ENCODE measurements at places on chromosomes 3 and 15.

GRCh38 chr3:50166620-50167019 lies 11.5 kb downstream of the SEMA3F start:
- no peak for DNase-seq

GRCh38 chr15:85116925-85117646 lies 135.4 kb downstream of the PDE8A start:
- no peak for DNase-seq

DNA sequence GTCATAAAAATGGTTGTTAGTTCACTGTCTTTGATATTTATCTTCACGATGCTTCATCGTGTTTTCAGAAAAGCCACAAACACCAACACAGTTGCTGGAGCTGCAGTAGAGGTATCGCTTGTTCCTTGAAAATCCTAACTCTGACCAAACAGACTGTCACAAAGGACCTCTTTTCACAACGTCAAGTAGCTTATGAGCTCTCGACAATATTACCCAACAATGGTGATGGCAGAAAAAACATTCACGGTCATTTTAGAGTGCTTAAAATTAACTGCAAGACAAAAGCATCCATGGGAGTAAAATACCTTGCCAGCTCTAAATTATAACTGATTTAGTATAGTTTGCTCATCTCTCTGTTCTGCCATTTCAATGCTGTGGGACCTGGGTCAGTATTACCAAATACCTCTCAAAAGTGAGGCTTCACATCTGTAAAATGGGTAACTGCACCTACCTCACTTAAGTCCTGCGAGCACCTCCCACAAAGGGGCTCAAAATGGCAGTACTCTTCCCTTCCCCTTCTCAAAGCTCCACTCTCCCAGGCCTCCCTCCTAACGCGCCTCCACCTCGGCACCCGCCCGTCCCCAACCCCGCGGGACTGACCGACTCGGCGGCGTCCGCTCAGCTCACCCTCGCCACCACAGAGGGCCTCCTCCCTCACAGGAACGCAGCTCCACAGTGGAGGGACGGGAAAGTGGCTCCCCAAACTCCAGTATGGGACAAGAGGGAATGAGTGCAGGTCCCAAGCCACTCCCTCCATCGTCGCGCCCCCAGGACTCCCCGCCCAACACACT lies 546 bp downstream of the TRIM59 start:
- DNase-seq, result no peak

- DNase-seq, result no peak
These were observed 55.1 kb upstream of the HERC1 start for GRCh38 chr15:63888823-63889222.

DNA sequence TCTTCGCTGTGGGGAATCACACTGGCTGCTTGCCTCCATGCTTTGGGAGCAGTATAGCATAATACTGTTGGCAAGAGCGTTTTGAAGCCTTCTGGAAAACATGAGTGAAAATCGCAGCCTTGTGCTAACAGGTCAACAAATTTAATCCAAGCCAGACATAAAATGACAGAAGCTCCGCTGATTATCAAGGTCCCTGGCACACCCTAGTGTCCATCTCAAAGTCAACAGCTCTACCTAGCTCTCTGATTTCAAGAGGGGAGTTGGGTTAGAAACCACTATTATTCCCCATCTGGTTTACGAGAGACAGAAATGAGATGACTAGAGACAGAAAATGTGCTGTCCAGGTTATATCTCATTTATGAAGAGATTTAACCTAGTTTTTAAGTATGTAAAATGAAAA lies 73.6 kb upstream of the MDFIC2 start:
- no peak for DNase-seq

GRCh38 chr15:76345880-76346668 lies 9.5 kb downstream of the ISL2 start:
- no peak for DNase-seq

- no peak for DNase-seq
These were observed 54.6 kb upstream of the C3orf49 start for GRCh38 chr3:63764511-63764910.

GRCh38 chr3:3081381-3082233 lies 28.6 kb downstream of the IL5RA start:
- DNase-seq, result no peak

- DNase-seq, result no peak
These were observed 97.3 kb upstream of the THRB start for GRCh38 chr3:24591661-24592555.

DNA sequence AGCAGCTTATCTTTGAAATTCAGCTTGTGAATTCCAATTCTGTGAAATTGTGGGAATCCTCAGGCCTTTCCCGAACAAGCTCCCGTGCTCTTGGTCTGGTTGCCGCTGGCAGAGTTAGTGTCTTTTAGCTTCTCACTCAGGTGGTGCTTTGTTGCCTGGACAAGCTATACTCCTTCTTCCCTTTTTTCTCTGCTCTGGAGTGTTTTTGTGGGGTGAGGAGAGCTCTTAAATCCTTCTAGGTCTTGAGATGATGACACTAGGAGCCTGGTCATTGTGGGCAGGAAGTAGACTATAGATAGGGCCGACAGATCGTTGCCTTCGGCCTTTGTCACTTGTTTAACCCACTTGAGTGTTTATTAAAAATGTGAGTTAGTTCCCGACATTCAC lies 93.8 kb downstream of the SLCO3A1 start:
- DNase-seq, result peak; percentile 14

DNA sequence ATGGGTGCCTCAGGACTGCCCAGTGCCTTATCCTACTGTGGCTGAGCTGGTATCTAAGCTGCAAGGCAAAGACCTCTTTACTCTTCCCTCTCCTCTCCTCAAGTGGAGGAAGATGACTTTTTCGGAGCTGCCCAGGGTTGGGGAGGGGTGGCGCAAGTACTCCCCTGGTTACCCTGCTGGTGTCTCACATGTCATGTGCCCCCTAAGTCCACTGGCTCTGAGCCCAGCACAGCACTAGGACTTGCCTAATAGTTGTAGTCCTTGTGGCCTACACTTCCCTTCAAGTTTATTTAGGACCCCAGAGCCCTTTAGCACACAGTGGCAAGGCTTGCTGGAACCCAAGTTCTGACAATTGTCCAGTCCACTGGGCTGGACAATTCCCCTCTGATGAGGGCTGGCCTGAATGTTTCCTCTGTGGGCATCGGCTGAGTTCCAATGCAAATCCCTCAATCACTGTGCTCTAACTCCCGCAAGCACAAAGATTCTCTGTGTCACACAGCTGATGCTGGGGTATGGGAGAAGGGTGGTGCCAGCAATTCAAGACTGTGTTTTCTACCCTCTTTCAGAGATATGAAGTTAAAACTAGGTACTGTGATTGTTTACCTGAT lies 60.4 kb downstream of the UQCC5 start:
- DNase-seq, result no peak

- no peak for DNase-seq
These were observed 352.4 kb downstream of the ROBO1 start for GRCh38 chr3:79415356-79415755.

- DNase-seq, result no peak
These were observed 67.5 kb downstream of the ARIH1 start for GRCh38 chr15:72541674-72542073.

GRCh38 chr3:178512647-178513046 lies 23.6 kb upstream of the KCNMB2 start:
- no peak for DNase-seq

GRCh38 chr3:13457593-13457992 lies 22.5 kb upstream of the HDAC11 start:
- DNase-seq, result no peak

- DNase-seq, result no peak
These were observed 13.3 kb upstream of the DCLK3 start for GRCh38 chr3:36777424-36778218.

GRCh38 chr3:4953119-4953518 lies 26.1 kb upstream of the BHLHE40 start:
- DNase-seq, result no peak

- DNase-seq, result no peak
These were observed 44.1 kb downstream of the UMPS start for GRCh38 chr3:124774327-124774718.

GRCh38 chr3:196377321-196377720 lies 39.1 kb upstream of the TM4SF19 start:
- no peak for DNase-seq

DNA sequence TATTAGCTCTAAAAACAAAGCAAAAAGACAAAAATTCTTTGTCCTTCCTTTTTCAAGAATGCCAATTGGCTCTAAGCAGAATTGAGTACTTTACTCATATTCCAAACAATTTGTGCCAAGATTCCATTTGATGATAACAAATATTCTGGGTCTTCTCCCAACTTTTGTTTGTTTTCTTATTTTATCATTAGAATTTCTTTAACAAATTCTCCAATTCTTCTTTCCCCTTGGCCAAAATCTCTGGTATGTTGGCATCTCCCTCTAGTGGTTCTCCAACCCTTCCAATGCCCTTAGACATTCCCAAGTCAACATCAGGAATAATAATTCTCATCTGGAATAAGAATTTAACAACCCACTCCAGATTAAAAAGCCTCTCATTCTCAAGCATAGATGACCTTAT lies 5.3 kb downstream of the CPOX start:
- DNase-seq, result no peak

GRCh38 chr15:77644543-77645247 lies 12.0 kb upstream of the LINGO1 start:
- DNase-seq, result no peak

- no peak for DNase-seq
These were observed 57.6 kb upstream of the CHRM5 start for GRCh38 chr15:33910741-33911140.

DNA sequence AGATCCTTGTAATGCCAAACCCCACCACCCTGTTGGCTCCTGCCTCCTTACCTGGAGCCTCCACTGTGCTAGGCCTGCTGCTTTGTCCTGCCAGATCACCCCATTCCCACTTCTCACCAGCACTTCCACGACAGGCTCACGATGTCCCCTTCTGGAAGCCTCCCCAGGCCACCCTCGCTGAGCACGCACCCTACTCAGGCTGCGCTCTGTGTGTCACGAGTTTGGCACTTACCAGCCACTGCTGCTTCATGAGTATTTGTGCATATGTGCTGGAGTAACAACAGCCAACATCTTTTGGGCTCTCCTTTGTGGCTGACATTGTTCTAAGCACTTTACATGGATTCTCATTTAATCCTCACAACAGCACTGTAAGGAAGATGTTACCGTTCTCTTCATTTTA lies 58.1 kb downstream of the PDIA5 start:
- no peak for DNase-seq

DNA sequence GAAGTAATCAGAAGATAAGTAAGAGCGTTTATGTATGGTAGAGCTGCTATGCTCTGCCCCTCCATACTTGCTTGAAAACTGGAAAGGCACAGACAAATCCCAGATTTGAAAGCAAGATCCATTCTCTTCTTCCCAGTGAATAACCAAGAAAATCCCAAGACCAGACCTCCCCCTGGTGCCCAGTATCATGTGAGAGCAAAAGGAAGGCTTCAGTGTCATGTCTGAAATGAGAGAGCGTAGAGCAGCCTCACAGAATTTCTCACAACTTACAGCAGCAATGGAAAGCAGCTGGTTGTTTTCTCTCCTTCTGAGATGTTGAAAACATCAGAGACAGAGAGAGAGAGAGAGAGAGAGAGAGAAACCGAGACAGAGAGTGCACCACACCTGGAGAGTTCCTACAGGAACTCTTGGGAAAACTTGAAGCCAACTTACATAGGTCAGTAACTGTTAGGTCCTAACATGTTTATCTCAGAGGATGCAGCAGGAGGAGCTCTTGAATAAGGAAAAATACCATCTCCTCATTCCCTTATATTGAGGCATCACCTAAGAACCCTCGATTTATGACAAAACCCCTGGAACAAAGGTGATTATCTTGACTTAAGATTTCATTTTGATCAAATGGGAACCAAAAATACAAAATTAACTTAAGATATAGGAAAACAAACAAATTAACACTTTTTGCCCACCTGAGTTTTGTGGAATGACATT lies 273.3 kb downstream of the NSUN3 start:
- DNase-seq, result no peak

DNA sequence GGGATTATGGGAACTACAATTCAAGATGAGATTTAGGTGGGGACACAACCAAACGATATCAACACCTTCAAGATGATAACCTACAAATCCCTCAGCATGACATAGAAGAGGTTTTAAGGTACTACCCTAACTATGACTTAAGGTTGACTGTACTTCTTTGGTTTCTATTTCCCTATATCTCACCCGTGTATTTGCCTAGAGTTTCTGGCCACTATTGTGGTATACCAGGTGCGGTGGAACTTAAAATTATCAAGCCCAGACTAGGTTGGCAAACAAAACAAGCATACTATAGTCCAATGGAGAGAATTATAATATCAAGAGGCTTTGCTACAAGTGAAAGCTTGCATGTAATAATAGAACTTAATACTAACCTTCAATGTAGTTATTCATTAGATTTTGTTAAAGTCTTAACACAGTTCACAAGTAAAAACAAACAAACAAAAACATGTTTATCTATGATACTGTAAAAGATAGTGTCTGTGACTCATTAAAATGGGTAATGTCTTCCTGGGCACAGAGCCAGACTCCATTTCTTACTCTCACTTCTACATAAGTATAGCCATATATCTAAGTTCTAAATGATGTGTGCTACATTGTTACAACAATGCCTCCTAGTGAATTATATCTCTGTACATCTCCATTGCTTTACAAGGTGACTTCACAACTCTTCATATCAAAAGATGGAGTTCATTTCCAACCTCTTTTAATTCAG lies 479.1 kb downstream of the ZBBX start:
- no peak for DNase-seq

GRCh38 chr3:5017925-5018531 lies 38.8 kb downstream of the BHLHE40 start:
- no peak for DNase-seq

DNA sequence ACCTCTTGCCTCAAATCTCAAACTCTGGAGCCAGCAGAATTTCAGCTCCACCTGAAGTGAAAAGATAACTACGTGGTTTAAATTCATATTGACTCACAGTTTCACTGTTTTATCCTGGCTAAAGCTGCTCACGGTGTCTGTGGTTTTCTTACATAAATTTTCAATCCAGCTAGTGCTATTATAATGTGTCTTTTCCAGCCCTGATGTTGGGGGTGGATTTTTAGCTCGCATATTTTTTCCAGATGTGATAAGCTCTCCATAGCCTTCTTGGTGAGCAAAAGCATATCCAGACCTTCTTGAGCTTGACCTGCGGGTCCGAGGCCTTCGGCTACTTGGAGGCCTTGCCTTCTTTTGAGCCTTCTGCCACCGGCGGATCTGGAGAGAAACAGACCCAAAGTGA lies 239.3 kb downstream of the DTWD1 start:
- no peak for DNase-seq

DNA sequence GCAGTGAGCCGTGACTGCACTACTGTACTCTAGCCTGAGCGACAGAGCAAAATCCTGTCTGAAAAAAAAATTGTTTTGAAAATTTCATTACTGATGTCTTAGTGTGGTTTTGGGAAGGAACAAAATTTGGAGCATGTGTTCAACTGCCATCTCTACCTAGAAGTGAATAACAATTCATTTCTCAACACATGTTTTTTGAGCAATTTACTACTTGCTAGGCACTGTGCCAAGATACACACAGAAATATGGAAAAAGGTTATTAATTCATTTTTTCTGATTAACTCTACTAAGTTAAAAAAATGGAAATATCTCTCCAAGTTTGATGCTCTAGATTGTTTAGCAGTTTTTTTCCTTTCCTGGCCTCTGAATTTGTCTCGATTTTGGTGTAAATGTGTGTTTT lies 5.2 kb upstream of the TCF12 start:
- DNase-seq, result no peak

All from KG1 (cell line).